ENCODE measurements at places on chromosomes 7 and 10.

DNA sequence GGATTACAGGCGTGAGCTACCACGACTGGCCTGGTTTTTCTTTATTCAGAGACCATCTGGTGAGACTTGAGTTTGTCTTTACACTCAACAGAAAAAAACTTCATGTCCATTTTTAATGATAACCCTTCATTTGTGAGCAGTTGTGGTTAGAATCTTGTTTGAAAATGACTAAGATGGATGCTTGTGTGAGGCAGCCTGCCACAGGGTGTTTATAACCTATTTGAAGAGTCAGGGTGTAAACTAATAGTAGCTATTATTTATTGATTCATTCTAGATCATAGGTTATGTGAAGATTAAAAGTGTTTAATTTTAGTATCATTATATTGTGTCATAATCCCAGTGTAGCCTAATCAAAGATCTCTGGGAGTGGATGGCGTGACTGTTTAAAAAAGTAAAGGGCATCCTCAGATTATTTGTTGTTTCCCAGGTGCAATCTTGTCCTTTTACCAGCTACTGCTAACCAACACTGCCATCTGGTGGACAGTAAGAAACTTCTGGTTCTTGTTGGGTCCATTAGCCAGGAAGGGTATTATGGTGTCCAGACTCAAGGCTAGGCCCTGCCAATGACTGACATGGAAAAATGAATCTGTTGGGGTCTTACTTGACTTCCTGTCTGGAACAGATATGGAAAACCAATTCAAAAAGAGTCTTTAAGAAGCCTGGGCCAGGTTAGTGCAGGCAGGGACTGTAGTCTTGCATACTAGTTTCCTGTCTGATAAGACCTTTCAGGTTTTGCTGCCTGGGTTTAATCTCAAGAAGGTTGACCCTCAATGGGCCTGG is 24.9 kb downstream of the NRBF2 start:
- no peak for DNase-seq

- DNase-seq, result no peak
Observed at GRCh38 chr7:53743697-53744402, 708.4 kb downstream of the POM121L12 start.

GRCh38 chr7:2041496-2042367 is 191.0 kb downstream of the MAD1L1 start:
- peak; percentile 39 for DNase-seq

GRCh38 chr7:126809188-126809587 is 443.6 kb downstream of the GRM8 start:
- DNase-seq, result no peak

DNA sequence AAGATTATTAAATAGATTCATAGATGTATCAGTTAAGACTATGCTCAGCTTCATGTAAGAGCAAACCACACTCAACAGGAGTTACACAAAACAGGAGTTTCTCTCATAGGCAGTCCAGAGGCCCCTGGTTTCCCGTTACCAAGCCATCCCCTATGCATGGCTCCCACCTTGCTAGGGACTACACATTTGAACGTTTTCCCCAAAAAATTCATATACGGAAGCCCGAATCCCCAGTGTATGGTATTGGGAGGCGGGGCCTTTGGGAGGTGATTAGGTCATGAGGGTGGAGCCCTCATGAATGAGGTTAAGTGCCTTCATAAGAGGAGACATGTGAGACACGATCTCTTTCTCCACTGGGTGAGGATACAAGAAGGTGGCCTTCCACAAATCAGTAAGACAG is 29.1 kb downstream of the RSU1 start:
- DNase-seq, result no peak

DNA sequence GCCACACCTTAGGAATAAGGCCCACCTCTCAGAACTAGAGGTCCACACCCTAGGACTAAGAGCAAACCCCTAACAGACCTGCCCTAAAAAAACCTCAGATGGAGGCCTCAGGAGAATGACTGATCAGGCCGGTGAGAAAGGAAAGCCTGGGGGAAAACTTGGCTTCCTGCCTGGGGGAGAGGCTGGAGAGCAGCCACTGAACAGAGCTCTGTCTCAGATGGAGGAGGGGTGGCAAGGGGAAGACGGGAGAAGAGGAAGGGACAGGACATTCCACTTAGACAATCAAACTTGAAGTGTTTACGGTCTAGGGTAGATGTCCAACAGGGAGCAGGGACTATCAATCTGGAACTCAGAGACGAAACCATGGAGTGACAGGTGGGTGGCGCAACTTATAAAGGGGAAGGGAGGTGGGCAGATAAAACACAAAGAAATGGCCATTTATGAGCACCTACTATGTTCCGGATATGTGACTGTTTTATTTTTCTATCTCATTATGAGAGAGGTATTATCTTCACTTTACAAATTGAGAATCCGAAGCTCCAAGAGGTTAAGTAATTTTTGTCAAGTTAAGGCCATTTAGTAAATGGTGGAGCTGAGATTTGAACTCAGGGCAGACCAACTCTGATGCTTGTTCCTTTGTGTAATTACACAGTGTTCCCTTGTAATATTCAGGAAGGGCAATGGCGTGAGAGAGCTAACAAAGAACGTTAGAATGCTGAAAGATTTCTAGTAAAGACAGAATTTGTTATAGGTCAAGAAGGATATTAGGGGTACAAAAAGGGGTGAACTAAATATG is 82.6 kb downstream of the DNMBP start:
- peak; percentile 77 for DNase-seq

- DNase-seq, result no peak
Observed at GRCh38 chr7:98737176-98737575, 120.1 kb downstream of the NPTX2 start.

- no peak for DNase-seq
Observed at GRCh38 chr7:7681191-7681935, 37.0 kb downstream of the RPA3 start.
